ENCODE measurements at places on chromosomes 7 and 10. TPM values are rescaled to one million over a fixed set of nuclear protein-coding genes. Genes with fewer than 3 reads are reported as not detected.

GRCh38 chr10:97593421-97593820 lies 3.9 kb downstream of the C10orf62 start:
- no peak for DNase-seq

AOAH gene
- 29.3 TPM for total RNA-seq

DNA sequence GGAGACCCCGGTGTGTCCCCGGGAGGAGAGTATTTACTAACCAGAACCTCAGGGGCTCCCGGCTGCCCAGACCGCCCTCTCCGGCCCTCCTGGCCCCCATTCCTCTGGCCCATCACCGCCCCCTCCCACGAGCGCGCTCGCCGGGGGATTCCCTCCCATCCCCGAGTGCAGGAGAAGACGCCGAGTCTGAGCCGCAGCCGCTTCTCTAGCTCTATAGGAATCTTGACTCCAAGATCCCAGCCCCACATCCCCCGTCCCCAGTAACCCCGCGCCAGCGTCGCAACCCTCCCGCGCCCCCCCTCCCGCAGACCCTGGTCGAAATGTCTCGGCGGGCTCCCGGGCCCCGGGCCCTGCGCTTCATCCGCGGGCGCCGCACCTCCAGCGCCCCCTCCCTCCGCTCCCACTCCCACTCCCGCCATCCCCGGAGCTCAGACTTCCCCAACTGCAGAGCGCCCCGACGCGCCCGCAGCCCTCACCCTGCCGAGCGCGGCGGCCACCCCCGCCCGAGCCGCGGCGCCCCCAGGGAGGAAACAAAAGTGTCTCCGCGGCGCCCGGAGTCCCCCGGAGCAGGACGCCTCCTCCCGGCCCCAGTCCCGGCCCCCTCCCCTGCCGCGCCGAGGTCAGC lies 541 bp downstream of the ELMO1 start:
- DNase-seq, result no peak

VWDE gene
- total RNA-seq, result 3.1 TPM

DNA sequence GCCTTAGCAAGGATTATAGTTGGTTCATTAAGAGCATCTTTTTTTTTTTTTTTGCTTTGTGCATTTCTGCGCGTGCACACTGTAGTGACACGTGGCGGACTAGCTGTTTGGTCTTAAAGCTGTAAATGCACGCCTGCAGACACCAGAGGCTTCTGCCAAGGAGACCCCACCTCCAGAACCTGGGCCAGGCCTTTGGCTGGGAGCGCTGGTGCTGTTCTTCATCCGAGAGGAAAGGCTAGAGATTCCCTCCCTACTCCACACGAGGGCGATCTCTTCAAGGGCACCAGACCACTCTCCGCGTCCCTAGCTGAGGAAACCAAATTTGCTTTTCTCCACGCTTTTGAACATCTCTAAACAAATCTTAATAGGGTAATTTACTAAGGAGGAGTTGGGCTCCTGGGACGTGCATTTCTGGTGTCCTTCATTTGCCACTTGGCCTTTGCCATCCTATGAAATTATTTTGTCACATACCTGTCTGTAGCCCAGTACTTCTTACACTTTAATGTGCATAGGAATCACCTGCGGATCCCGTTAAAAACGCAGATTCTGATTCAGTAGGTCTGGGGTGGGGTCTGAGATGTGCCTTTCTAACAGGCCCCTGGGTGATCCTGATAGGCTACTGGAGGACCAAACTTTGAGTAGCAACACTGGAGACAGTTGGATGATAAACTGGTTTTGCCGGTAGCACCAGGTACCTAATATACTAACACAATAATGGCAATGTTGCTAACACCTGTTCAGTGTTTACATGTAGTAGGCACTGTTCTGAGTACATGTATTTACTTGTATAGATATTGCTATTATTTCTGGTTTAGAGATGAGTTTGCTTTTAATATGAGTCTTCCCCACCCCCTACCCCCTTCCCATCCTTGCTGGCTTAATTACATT lies 1.3 kb upstream of the SLC26A5 start:
- peak; percentile 49 for DNase-seq

DNA sequence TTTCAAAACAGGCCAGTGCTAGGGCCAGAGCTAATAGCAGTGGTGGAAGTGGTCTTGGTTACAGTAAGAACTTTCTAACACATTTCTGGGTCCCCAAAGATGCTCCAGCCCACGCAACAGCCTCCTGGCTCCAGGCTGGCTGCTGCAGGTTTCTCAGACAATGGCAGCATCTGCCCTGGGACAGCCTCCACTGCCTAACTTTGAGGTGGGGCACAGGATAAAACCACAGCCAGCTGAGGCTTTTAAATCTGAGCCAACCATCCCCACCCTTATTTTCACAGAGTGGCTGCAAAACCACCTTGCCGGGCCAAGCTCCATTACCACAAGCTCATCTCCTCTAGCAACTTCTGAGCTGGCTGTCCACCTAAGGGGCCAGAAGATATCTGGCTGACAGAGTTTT lies 84.8 kb downstream of the FAM53B start:
- no peak for DNase-seq

- DNase-seq, result peak; percentile 76
These were observed 150.2 kb downstream of the REEP3 start for GRCh38 chr10:63671317-63671937.

GRCh38 chr10:34908481-34908880 lies 93.4 kb upstream of the PARD3 start:
- no peak for DNase-seq

GRM8 gene
- 2.9 TPM for total RNA-seq

DNA sequence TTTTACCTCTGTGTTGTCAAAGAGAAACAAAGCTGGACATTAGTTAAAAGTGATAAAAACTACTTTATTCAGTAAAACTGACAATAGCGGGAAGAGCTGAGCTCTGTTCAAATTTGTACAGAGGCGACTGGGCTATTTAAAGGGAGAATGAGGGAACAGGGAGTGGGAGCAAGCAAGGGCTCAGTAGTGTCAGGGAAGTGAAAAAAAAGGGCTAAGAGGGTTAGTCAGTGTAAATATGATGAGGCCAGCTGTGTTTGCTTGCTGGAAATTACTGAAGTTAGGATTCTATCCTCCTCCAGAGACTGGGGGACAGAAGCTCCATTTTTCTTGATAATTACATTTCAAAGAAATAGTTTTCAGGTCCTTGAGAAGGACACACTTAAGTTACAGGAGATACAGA lies 232.5 kb downstream of the SH2D4B start:
- no peak for DNase-seq

DNA sequence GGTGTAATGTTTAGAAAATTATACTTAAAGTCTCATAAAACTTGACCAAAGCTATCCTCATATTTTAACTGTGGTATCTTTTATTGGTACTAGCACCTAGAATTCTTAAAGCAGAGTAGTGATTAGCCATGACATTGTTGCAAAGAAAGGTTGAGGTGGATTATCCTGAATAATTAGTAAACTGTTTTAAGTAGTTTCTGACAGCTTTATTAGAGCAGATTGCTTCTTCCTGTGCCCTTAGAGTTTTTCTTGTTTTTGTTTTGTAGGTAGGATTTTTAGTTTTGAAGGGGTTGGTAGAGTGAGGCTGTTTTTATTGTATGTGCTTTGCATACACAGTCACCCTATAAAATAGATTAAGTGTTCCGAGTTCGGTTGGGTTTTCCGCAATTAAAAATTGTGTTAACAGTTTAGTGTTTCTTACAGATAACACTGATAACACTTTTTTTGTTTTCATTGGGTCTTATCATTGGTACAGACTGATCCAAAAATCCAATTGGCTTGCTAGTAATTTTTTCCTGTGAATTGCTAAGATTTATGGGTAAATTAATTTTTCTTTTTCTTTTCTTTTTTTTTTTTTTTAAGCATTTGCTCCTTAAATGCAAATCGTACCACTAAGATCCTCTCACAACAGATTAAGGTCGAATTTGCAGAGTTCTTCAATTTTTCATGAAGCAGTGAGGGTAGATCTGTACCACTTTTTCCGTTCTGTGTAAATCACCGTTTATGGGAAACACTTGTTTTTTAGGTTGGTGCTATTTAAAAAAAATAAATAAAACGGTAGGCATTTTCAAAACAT lies 2.1 kb upstream of the PBLD start:
- no peak for DNase-seq

- DNase-seq, result peak; percentile 68
These were observed 7.8 kb downstream of the ITPRIP start for GRCh38 chr10:104330168-104331110.

ACTL6B gene
- not detected for total RNA-seq

GRCh38 chr10:43694526-43694925 lies 45.8 kb upstream of the ZNF32 start:
- DNase-seq, result no peak

- no peak for DNase-seq
These were observed 9.4 kb downstream of the NOC3L start for GRCh38 chr10:94353336-94353735.

IFIT1B gene
- 0.12 TPM for total RNA-seq

VAX1 gene
- total RNA-seq, result not detected

GRCh38 chr7:117112640-117113039 lies 159.3 kb downstream of the ST7 start:
- no peak for DNase-seq

DNA sequence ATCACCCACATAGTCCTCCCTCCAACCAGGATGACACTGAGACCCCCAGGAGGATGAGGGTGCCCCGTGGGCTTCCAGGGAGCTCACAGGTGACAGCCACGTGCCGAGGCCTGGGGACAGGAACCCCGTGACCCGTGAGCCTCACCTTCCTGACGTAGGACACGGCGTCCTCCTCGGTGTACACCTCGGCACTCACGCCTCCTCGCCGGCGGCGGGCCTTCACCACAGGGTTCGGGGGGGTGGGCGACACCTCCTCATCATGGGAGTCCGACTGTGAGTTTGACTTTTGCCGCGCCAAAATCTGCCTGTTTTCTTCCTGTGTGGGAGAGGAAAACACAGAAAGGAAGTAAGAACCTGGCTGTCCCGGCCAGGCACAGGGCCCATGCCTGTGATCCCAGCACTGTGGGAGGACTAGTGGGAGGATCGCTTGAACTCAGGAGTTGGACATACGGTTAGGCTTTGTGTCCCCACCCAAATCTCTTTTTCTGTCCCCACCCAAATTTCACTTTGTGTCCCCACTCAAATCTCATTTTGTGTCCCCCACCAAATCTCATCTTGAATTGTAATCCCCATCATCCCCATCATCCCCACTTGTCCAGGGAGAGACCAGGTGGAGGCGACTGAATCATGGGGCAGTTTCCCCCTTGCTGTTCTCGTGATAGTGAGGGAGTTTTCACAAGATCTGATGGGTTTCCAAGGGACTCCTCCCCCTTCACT lies 45.9 kb upstream of the DNAAF5 start:
- DNase-seq, result no peak

DNA sequence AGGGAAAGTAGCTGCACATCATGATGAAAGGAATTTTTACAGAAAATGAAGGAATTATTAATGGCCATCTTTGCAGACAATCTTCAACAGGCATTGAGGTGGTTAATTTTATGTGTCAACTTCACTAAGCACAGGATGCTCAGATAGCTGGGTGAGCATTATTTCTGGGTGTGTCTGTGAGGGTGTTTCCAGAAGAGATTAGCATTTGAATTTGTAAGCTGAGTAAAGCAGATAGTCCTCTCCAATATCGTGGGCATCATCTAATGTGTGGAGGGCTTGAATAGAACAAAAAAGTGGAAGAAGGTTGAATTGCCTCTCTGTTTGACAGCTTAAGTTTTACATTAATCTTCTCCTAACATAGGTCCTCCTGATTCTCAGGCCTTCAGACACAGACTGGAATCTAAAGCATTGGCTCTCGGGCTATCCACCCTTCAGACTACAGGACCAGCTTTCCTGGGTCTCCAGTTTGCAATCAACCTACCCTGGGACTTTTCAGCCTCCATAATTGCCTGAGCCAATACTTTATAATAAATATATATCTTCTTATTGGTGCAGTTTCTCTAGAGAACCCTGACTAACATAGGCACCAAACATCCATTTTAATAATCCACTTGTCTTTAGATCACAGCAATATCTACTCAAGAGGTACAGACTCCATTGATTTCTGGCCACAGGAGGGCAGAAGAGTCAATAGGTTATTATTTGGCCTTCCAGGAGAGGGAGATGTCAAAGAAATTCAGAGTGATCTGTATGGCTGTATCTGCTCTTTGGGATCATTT lies 10.5 kb upstream of the CRPPA start:
- peak; percentile 76 for DNase-seq

DNA sequence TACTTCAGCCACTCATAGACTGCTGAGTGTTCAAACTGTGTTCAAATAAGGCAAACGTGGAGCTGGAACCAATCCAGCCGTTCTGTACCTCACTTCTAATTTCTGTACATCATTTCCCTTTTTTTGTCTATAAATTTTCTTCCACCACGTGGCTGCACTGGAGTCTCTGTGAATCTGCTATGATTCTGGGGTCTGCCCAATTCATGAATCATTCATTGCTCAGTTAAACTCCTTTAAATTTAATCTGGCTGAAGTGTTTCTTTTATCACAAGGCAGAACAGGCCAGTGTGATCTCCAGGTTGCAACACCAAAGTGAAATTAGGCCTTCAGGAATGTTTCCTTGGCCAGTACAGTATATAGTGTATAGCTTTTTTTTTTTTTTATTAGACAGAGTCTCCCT lies 53.5 kb downstream of the DNAJC12 start:
- DNase-seq, result no peak

RALA gene
- 15.4 TPM for total RNA-seq

GRCh38 chr10:128863411-128863810 lies 603.6 kb upstream of the MGMT start:
- DNase-seq, result no peak

GRCh38 chr10:14566498-14566897 lies 208.2 kb downstream of the FAM107B start:
- DNase-seq, result no peak

ADAM8 gene
- 0.50 TPM for total RNA-seq

DNA sequence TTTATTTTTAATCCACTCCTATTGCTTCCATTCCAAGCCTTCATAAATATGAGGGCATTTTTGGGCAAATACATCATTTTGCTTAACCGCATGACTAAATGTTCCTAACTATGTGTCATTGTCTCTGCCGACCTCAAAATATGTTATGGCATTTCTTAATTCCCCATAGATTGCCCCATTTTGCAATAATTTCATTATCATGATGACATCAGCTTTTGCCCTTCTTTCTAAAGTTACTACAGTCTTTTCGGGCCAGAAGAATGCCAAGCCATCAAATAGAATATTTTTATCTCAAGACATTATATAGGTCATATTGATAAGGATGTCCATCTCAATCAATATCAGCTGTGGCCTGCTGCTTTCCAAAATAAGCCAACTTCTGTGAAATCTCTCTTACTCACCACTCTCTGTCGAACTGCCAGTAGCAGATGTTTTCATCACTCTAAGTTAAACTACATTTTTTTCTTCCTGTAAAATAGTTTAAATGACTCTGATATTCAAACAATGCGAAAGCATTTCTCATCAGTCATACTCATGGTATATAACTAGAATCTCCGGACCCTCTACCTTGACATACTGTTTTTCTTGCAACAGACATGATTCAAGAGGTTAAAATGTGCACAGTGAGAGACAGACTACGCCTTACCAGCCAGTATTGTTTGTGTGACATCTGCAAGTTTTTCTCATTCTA lies 1254.6 kb upstream of the CELF2 start:
- DNase-seq, result peak; percentile 45

- no peak for DNase-seq
These were observed 46.3 kb downstream of the MGMT start for GRCh38 chr10:129513312-129513711.

Data from H4 (cell line).